SJCRH30 (cell line): ENCODE measurements at places on chromosomes 7 and 10. TPM values are rescaled to one million over a fixed set of nuclear protein-coding genes. Genes with fewer than 3 reads are reported as not detected.

AZGP1 gene
- 0.10 TPM in 1 of 2 replicates, not detected in the other for total RNA-seq

VGF gene
- total RNA-seq: 0.10 and 0.18 TPM in 2 replicates

AOC1 gene
- total RNA-seq: not detected in 2 replicates

MCU gene
- 51.2 and 53.7 TPM in 2 replicates for total RNA-seq

DNA sequence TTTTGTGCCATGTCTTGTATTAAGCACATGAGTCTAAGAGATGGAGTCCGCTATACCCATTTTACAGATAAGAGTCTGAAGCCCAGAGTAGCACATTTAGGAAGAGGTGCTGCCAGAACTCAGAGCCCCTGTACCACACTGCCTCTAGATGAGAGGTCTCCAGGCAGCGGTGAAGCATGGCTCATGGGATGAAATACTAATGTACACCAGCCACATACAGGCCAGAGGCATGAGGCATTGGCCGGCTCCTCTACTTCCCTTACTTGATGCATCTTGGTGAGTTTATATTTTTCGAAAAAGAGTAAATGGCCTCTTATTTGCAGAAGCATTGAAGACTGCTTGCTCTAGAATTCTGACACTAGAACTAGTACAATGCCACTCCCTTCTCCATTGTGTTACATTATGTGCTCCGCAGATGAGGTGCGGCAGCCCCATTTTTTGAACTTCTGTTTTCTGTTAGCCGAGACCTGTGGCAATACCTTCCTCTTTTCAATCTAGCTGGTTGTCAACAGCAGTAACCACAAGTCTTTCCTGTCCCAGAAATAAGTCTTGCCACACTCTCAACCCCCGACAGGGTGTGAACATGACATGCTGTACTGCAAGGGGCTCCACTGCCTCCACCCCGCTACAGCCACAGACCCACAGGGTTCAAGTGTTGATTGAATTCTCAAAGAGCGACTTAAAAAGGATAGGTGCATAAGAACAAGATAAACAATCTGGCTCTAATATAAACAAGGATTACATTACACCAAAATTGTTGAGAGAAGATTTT lies 145.3 kb downstream of the CELF2 start:
- H3K27ac ChIP-seq: no peak overlapping the region
- DNase-seq: no peak
- H3K36me3 ChIP-seq: peaks cover 18% of the 10 kb centered on the region

DNA sequence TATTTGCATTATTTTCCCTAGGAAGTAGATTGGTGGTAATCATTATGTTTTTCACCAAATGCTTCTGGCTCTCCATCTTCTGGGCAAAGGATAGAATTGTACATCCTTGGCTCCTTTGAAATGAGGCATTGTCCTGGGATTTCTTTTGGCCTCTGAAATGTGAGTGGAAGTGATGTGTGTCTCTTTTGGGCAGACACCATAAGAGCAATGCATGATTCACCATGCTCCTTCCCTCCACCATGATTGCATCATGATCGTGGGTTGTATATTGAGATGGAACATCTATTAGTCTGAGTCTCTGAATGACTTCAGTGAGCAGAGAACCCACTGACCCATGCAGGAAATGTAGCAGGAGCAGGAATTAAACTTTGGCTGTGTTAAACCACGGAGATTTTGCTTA lies 49.2 kb downstream of the ADRA2A start:
- H3K4me3 ChIP-seq: no peak overlapping the region
- no peak overlapping the region for H3K27ac ChIP-seq
- DNase-seq: no peak
- no peaks in the 10 kb centered on the region for H3K36me3 ChIP-seq
- H3K27me3 ChIP-seq: no peaks in the 10 kb centered on the region

GRCh38 chr7:84281518-84281917 lies 86.9 kb upstream of the SEMA3A start:
- no peak overlapping the region for H3K4me3 ChIP-seq
- DNase-seq: no peak
- H3K4me1 ChIP-seq: no peaks in the 10 kb centered on the region
- H3K27me3 ChIP-seq: no peaks in the 10 kb centered on the region
- no peaks in the 10 kb centered on the region for H3K36me3 ChIP-seq

DNA sequence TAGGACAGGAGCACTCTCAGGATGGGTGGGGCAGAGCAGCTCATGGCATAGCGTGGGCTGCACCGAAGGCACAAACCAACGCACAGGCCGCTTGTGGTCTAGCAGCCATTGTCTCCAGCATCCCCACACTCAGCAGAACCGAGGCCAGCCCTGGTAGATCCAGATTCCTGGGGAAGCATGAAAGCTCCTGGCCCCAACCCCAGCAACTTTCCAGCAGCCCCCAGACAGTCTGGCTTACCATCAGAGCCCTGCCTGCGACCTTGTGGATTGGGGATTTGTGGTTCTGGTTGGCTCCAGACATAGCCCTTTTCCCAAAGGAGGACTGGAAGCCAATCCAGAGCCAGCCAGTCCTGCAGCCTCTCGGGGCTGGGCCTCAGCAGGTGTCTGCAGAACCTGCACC lies 33.8 kb upstream of the MGMT start:
- H3K4me3 ChIP-seq: no peak overlapping the region
- no peak overlapping the region for H3K27ac ChIP-seq
- no peaks in the 10 kb centered on the region for H3K27me3 ChIP-seq

GRCh38 chr7:26199301-26200037 lies 1.1 kb downstream of the HNRNPA2B1 start:
- peak; percentile 78 for DNase-seq
- peak overlapping the region; percentile 98 for H3K4me3 ChIP-seq
- H3K36me3 ChIP-seq: peaks cover 84% of the 10 kb centered on the region

DNA sequence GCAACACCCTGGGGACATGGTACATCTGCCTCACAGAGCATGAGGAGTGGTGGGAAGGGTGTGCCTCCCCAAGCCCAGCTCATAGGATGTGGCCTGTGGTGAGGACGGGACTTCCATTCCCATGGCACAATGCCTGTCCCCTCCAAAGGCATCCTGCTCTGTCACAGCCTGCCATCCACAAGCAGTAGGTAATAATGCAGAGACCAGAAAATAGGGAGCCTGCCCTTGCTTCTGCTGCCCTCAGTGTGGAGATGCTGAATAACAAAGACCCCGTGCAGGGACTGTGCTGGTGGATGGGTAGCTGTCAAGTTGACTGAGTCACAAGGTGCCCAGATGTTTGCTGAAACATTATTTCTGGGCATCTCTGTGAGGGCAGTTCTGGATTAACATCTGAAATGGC lies 199.9 kb upstream of the GRB10 start:
- no peaks in the 10 kb centered on the region for H3K27me3 ChIP-seq
- H3K4me3 ChIP-seq: no peak overlapping the region
- no peak overlapping the region for H3K27ac ChIP-seq
- DNase-seq: no peak
- H3K4me1 ChIP-seq: no peaks in the 10 kb centered on the region
- H3K36me3 ChIP-seq: no peaks in the 10 kb centered on the region

DNA sequence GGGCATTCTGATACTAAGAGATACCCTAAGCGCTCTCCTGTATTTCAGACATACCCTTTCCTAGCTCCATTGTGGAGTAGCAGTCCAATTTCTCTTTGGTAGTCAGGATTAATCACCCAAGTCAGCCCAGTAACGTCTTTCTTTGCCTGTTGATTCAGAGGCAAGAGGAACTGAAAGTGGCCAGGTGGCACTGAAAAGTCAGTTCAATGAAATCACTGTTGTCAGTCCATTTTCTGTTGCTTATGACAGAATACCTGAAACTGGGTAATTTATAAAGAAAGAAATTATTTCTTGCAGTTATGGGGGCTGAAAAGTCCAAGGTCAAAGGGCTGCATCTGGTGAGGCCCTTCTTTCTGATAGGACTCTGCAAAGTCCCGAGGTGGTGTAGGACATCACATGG lies 40.2 kb downstream of the ANKRD61 start:
- no peak for DNase-seq
- no peaks in the 10 kb centered on the region for H3K4me1 ChIP-seq
- H3K27me3 ChIP-seq: no peaks in the 10 kb centered on the region
- no peak overlapping the region for H3K27ac ChIP-seq
- H3K36me3 ChIP-seq: no peaks in the 10 kb centered on the region

DNA sequence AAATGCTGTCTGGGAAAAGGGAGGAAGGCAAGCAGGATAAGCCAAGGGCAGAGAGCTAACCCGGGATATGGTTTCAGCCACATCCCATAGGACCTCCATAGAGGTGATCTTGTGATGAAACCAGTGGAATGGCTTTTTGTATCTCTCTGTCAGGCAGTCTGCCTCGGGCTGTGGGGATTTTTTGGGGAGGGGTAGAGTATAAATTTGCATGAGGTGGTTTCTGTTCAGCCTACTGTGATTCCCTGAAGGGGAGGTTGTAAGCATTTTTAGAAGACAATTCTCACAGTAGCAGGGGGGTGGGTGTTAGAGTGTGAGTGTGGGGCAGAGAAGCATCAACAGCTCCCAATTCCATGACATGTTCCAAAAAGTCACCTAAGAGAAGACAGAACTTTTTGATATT lies 11.8 kb downstream of the OR9A2 start:
- no peak for DNase-seq
- H3K4me3 ChIP-seq: no peak overlapping the region
- H3K36me3 ChIP-seq: no peaks in the 10 kb centered on the region
- no peaks in the 10 kb centered on the region; the same call in 1 of the 2 replicates for H3K27me3 ChIP-seq
- peaks cover 20% of the 10 kb centered on the region; the same call in 1 of the 2 replicates for H3K4me1 ChIP-seq
- H3K27ac ChIP-seq: no peak overlapping the region; the same call in 1 of the 2 replicates

GRCh38 chr10:120342115-120342714 lies 114.8 kb upstream of the PLPP4 start:
- no peaks in the 10 kb centered on the region for H3K36me3 ChIP-seq
- no peaks in the 10 kb centered on the region for H3K4me1 ChIP-seq
- no peak overlapping the region for H3K27ac ChIP-seq
- no peak for DNase-seq
- no peak overlapping the region for H3K4me3 ChIP-seq

- no peaks in the 10 kb centered on the region for H3K4me1 ChIP-seq
- H3K4me3 ChIP-seq: no peak overlapping the region
- no peak overlapping the region for H3K27ac ChIP-seq
- no peak for DNase-seq
Observed at GRCh38 chr10:68594405-68594804, 34.3 kb downstream of the TET1 start.

DNA sequence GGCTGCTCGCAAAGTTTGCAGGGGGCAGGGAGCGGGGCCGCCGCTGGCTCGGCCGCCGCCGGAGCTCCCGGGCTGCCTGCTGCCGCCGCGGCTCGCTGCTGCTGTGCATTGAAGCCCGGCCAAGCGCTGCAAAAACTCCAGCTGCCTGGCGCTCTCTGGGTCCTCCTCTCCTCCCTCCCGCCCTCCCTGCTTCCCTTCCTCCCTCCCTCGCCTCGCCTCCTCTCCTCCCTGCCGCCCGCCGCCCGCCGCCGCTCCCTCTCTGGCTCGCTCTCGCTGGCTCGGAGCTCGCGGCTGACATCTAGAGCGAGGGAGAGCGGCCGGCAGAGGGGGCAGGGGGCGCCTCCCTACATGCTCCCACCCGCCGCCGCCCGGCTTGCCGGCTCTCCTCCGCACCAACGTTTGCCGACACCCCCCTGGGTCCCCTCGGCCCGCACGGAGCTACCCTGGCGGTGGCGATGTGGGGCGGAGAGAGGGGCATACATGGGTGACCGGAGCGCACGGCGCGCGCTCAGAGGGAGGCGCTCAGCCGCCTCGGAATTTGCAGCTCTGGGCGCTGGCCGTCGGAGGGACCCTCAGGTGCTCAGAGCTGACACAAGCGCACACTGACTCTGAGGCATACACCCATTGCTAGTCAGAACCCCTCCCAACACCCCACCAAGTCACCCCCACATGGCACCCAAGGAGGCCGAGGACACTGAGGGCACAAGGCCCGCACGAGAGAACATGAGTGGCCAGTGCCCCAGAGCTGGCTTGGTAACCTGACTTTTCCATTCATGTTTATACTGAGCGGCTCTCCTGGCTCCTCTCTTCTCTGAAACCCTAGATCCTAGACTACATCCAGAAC lies 1.2 kb upstream of the PLXNA4 start:
- DNase-seq: peak; percentile 83
- no peaks in the 10 kb centered on the region for H3K4me1 ChIP-seq

GRCh38 chr7:39659356-39660013 lies 36.1 kb downstream of the RALA start:
- no peaks in the 10 kb centered on the region for H3K4me1 ChIP-seq
- no peak overlapping the region for H3K4me3 ChIP-seq
- H3K36me3 ChIP-seq: peaks cover 8% of the 10 kb centered on the region

DNA sequence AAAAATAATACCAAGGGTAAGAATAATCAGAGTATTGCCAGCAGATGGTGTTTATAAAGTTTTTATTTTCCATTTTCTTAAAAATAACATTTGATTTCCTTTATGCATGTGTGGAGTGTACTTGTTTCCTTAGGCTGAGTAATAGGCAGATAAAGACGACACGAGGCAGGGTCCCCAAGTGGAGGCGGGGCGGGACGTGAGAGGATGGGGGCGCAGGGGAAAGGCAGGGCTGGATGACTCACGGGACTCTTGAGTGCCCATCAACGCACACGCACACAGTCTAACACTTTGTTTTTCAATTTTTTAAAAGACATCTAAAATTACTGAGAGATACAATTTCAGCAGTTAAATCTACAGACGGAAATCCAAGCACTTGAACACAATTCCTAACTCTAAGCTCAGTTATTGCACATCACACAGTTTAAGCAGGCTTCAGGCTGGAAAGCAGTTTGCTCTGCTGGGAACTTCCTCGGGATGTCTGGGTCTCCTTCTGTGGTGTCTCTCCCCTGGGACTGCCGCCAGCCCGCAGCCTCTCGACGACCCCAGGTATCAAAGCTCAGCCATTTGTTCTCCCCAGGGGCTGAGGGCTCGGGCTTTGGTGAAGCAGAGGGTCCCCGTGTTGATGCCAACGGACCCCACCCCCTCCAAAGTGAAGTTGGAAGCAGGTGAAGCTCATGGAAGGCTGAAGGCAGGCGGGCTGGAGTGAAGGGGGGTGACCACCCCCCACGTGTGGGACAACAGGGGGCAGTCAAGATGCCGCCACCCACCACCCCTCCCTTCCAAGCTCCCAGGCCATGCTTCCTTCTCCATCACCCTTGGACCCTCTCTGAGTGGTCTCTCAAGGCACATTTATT lies 29.1 kb downstream of the SPOCK2 start:
- DNase-seq: no peak
- H3K27ac ChIP-seq: no peak overlapping the region
- H3K4me1 ChIP-seq: peaks cover 14% of the 10 kb centered on the region; the same call in 1 of the 2 replicates
- H3K36me3 ChIP-seq: no peaks in the 10 kb centered on the region
- H3K27me3 ChIP-seq: no peaks in the 10 kb centered on the region; the same call in 1 of the 2 replicates
- H3K4me3 ChIP-seq: no peak overlapping the region

DNA sequence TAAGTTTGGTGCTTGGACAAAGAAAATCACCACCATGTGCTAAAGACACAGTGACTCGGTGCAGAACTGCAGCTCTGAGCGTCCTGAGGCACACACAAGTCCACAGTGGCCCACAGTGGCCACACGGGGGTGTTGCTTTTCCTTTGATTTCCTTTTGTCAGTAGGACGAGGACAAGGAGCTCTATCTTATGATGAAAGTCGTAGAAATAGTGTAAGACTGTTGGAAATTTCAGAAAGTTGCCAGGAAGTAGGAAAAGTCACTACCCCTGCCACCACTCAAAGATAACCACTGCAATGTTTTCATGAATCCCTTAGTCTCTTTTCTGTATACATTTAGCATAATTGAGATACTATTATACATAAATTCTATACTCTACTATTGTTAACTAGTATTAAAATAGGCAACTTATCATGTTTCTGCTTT lies 146.0 kb downstream of the TNS3 start:
- peak; percentile 69 for DNase-seq
- peaks cover 70% of the 10 kb centered on the region for H3K36me3 ChIP-seq
- no peaks in the 10 kb centered on the region for H3K4me1 ChIP-seq
- no peaks in the 10 kb centered on the region for H3K27me3 ChIP-seq
- no peak overlapping the region for H3K27ac ChIP-seq
- no peak overlapping the region for H3K4me3 ChIP-seq
